ENCODE measurements at places on chromosomes 11 and 22.
A peak's percentile ranks its signal among the peaks of the same experiment; 100 is the strongest.

GRCh38 chr22:28442711-28443525 lies 236.7 kb downstream of the TTC28 start:
- peak; percentile 49 for DNase-seq

DNA sequence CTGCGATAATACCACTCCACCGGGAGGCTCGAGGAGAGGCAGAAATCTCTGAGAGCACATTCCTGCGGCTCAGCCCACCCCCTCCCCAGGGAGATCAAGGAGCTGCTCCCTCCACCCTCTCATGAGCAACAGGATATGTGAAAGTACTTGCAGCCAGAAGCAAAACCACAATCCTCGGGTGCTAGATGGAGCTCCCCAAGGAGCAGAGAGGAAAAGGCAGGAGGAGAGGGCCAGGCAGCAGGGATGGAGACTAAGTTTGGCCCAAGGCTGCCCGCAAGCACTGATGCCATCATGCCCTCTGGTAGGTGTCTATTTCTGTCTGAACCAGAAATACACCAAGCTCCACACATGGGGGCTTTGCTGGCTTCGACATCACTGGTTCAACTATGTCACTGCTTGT lies 22.3 kb downstream of the VPS37C start:
- DNase-seq = no peak

DNA sequence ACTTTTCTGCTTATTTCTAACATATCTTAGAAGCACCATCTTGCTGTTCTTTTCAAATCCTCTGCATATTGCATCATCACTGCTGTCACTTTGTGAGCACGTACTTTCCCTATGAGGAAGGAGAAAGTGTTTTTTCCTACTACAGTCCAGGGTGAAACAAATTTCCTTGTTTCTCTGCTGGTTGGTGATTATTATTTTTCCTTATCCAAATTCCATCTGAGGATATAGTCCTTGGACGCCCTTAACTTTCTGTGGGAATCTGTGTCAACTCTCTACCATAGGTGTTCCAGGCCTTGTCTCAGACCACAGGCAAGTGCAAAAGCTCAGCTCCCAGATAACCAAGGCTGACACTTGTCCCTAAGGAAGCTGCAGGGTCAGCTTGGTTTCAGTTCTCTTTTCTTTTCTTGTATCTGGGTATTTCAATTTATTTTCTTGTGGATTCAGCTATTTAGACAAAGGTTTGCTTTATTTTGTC lies 29.4 kb upstream of the LYVE1 start:
- no peak for DNase-seq

DNA sequence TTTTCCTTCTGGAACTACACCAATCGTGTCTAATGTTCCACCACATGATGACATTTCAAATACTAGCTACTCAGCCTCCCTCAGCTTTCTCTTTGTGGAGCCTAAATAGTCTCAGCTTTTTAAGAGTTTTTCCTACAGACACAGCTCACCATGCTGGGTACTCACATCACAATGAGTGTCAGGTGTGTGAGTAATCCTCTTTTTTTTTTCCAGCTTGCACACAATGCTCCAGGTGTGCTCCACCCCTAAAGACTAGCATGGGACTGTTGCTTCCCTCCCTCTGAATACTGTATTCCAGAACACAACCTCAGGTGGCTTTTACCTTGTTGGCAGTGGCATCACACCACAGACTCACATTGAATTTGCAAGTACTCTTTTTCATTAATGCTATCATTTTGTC lies 11.7 kb downstream of the BTG4 start:
- no peak for DNase-seq

- DNase-seq = no peak
Measured at GRCh38 chr11:132050577-132051165, 680.3 kb downstream of the NTM start.
